ENCODE measurements at places on chromosomes 3 and 15.

GRCh38 chr3:70646635-70647034, 334.2 kb upstream of the MDFIC2 start:
- DNase-seq: no peak

DNA sequence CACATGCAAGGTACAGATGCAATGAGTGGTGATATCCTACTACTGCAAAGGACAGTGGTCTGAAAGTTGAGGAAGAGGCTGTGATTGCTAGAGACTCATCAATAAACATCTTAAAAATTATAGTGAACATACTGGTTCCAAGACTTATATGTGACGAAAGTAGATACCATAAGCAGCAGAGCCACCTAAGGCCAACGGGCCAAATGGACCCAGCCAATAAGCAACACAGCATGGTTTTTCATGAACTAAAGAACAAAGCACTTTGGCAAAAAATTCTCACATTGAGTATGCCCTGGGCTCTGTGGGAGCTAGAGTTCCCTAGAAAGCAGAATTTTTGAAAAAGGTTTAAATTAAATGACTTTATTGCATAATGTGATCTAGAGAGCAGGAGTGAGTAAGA, 272.1 kb downstream of the SI start:
- no peak for DNase-seq

GRCh38 chr3:70973558-70973957, 610.0 kb downstream of the FOXP1 start:
- DNase-seq: peak; percentile 12

DNA sequence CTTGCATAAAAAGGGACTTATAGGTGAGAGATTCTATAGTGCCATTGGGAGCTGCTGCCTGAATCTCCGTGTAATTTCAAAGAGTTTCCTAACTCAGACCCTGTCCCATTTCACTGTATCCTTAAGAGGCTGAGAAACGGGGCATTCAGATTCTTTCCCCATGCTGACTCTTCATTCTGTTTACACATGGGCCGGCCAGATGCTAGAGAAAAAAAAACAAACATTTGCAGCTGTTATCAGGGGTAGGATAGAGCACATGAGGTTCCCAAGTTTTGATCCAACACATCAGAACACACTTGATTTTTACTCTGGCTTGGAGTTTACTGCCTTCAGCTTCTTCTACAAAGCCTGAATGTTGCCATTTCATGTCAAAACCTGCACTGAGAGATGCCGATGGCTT, 215.9 kb upstream of the TPRG1 start:
- DNase-seq: no peak

GRCh38 chr3:196272826-196273225, 14.7 kb downstream of the PCYT1A start:
- no peak for DNase-seq

DNA sequence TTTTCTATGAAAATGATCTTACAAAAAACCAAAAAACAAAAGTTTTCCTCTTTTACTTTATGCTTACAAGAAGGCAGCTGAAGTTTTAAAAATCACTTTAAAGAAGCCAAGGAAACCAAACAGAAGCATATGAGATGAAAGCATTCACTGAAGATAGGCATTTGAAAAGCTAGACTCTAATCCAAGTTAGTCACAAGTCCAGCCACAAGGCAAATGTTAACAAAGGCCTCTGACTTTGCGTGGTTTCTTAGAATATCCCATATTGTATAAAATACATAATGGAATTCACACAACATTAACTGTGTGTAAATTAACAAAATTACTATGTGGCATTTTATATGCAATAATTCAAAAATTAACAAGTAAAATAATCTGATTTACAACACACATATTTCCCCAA, 17.7 kb downstream of the MRPL3 start:
- no peak for DNase-seq

DNA sequence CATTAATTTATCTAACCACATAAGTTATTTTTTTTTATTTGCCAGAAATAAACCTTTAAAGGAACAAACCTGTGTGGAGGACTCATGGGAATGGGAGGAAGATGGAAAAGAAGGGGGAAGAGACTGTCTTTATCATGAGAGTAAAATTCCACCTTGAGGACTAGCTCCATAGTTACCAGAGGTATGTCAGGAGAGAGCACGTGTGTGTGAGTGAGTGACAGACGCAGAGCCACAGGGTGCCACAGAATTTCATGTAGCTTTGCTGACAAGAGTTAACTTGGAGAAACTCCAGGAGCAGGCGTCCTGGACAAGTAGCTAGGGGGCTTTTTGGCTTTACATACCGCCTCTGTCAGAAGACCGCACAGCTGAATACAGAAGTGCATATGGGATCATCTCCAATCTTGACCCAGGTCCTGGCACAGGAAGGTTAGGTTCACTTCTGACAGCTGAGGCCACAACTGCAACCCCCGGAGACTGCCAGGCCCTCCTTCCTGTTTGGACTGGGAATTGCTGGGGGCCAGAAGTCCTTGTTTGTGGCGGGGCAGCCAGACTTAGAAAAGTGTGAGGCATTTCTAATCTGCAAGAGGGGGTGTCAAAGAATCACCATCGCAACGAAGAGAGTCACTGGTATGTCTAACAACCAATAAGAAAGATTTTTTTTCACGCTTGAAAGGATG, 197.8 kb upstream of the TPM1 start:
- DNase-seq: no peak

DNA sequence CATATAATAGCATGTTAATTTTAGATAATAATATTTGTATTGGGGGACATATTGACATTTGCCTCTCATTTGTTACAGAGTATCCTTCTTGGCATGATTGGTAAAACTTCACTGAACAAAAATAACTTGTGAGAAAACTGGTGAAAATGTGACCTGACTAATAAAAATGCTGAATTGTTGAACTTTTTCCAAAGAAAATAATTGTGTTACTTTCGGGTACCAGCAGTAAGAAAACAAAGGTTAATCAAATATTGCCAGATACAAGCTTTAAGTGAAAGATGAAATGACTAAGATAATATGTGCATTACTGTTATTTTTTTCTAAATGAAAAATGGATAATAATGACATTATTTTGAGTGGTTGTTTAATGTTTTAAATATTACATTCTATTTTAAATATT, 15.2 kb downstream of the SLC12A1 start:
- no peak for DNase-seq

GRCh38 chr3:27724459-27725197, 2.5 kb upstream of the EOMES start:
- DNase-seq: no peak

GRCh38 chr3:75329476-75330097, 334.5 kb upstream of the FRG2C start:
- DNase-seq: no peak

DNA sequence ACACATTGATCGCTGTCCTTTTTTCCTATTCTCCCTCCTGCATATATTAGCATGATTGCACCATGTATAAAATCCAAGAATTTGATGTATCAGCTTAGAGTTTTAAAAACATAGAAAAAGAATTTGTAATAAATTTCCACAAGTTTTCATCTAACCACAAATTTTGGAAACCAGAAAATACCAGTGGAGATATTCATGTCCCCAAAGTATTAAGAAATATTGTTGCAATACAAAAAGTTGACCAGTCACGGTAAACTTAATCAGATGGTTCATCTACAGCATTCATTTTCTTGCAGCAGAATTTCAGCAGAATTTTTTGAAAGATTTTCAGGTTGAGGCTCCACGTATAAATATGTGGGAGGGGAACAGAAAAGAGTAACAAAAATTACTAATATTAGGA, 500.9 kb upstream of the MDFIC2 start:
- DNase-seq: no peak
